NCI-H526 treated with DMSO at 0.1 percent for 48 hours (cell line): ENCODE measurements at places on chromosomes 3 and 15.

- DNase-seq = no peak
Observed at GRCh38 chr15:92847841-92848240, 52.3 kb upstream of the CHD2 start.

- DNase-seq = no peak
Observed at GRCh38 chr15:85906640-85907039, 111.9 kb upstream of the KLHL25 start.

DNA sequence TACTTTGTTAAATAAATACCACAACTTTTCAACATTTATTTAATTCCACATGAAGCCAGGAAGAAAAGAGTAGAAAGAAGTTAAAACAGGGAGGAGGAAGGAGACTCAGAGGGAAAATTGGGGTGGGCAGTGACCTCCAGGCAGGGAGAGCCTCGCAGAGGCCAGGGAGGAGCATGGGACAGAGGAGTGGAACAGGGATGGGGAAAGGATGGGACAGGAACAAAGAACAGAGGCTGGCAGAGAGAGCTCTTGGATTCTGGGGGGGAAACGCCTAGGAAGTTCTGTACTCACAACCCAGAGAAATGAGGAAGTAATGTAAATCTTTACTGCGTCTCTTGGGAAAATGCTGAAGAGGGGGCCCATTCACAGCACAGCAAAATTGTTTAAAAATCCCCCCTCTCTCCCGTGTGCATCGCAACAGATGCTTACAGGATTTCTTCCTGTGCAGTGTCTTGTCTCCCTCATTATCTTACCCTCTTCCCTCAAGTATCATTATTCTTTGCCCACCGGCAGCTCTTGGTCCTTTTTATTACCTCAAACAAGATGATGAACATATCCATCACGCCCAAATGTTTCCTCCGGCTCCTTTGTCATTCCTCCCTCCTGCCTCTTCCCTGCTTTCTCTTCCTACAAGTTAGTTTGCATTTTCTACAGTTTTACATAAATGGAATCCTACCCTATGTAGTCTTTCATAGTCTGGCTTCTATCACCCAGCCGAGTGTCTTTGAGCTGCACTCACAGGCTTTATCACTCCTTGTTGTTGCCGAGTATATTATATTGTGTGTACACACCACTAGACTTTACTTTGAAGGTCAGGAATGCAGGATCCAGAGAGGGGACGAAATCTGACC is 65.5 kb downstream of the ARHGAP31 start:
- no peak for DNase-seq

GRCh38 chr15:51135276-51135675 is 40.6 kb upstream of the TNFAIP8L3 start:
- DNase-seq = no peak

DNA sequence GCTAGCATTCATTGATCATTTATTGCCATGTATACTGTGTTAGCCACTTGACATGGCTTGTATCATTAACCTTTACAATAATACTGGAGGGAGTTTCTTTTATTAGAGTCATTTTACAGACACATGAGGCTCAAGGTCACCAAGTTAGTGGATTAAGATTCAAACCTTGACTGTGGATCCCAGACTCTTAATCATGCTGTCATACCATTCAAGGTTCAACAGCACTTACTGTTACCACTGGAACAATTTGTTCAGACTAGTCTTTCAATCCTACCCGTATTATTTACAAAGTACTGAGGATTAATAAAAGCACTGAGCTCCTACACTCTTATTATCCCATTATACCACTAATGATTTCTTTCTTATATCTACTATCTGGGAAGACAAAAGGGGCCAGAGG is 1.2 kb downstream of the COX17 start:
- no peak for DNase-seq

DNA sequence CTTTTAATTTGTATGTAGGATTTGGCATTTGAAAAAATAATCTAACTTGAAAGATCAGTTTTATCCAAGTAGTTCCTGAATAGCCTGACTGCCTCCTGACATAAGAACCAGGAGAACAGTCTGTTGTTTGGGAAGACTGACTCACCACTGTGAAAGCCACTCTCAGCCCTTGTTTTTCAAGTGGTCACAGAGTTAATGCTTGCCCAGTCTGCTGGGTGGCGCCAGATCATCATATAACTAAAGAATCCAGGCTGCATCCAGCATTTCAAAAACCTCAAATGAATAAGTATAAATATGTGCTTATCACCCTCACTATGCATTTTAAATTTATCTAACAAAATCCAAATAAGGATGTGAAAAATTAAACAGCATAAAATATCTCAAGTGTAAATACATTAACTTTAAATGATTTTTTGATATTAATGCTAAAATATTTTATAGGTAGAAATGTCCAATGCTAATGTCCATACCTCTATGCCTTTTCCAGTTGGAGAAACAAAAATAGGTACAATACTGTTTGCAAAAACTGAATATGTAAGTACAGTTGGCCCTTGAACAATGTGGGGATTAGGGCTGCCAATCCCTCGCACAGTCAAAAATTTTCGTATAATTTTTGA is 26.9 kb upstream of the ZBBX start:
- DNase-seq = peak; percentile 8

- no peak for DNase-seq
Observed at GRCh38 chr15:68994149-68994548, 20.3 kb upstream of the NOX5 start.
